NCI-H1092 treated with DMSO at 0.1 percent for 48 hours (cell line): ENCODE measurements at places on chromosomes 5 and 9.
A peak's percentile ranks its signal among the peaks of the same experiment; 100 is the strongest.

DNA sequence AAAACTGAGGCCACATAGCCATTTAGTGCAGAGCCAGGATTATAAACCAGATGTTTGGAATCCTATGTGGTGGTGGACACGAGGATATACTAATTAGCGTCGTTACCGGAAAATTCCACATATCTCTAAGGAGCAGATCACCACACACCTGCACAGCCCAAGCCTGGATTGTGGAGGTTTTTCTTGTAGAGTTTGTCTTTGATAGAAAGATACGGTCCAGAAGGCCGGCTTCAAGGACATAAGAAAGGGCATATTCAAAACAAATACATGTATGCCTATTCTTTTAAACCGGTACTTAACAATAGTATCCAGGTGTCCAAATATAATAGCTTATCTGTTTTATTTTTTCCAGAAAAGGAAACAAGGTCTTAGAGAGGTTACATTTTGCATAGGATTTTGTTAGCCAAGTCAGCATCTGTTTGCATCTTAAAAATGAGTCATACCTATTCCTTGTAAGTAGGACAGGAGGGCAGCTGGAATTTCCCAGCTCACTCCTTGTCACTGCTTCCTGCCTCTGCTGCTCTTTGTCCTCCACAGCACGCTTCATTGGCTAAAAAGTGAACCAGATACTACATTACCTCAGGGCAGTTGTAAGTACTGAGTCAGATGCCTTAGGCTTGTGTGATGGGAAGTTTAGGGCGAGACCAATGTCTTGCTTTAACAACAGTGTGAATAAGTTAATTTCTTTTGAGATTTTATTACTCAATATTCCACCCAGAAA is 3.6 kb downstream of the TMC1 start:
- DNase-seq: no peak

DNA sequence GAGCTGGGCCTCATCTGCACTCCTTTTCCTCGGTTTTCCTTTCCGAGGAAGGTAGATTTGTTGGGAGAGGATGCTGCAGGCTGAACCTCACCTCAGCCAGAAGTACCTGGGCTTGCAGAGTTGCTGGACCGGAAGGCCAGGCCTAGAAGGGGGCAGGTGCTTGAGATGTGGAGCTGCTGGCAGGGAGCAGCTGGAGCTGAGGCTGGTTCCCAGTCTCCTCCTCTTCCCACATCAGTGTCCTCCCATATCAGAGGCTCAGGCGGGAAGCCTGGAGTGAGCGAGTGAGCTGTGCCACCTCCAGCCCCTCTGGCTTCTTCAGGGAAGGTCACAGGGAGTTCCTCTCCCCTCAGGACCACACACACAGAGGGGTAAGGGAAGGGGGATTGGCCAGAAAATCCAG is 259.4 kb downstream of the GADD45G start:
- DNase-seq: peak; percentile 18

DNA sequence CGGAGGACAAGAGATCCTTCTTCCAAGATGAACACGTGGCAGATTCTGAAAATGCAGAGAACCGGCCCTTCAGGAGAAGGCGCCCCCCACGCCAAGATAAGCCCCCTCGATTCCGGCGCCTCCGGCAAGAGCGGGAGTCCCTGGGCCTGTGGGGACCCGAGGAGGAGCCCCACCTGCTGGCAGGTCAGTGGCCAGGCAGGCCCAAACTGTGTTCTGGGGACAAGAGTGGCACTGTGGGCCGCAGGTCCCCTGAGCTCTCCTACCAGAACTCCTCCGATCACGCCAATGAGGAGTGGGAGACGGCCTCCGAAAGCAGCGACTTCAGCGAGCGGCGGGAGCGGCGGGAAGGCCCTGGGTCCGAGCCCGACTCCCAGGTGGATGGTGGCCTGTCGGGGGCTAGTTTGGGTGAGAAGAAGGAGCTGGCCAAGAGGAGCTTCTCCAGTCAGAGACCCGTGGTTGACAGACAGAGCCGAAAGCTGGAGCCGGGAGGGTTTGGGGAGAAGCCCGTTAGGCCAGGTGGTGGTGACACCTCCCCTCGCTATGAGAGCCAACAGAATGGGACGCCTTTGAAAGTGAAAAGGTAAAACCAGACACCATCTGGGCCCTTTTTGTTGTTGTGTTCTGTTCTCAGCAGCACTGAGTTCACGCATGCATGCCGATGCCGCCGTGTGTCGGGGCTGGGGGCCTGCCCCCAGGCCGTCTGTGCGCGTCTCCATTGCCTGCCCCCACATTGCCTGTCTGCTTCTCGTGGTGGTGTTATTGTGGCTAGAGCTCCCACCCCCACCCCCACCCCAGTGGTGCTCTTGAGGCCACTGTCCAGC is 26.6 kb upstream of the POMT1 start:
- no peak for DNase-seq

DNA sequence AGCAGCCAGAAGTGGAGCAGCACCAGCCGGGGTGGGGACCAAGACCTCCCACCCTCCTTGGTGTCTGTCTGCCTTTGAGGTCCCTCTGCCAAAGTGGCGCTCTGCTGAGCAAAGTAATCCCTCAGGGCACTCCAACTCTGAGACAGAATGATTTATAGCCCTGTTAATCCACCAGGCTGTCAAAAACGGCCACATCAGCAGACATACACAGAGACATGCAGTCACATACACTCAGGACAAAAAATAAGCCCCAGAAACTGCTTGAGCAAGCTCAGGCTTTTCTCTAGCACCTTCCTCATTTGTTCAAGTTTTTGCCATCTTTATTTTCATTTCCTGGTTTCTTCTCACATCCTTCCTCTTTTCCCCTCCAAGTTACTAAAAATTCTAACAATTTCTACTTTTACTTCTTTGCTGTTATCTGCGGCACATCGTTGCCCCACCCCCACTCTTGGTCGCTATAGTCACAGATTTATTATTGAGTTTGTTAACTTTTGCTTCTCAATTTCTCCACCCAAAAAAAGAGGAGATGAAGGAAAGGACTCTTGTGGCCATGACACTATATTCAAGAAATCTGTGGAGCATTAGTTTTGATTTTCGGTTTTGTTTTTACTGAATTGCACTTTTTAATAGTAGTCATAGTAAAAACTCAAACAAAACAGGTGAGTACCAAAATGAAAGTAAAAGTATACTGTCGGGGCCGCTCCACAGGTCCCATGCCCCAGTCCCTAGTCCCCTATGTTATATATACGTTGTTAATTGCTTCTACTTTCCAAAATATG is 17.4 kb upstream of the ADRB2 start:
- DNase-seq: no peak

DNA sequence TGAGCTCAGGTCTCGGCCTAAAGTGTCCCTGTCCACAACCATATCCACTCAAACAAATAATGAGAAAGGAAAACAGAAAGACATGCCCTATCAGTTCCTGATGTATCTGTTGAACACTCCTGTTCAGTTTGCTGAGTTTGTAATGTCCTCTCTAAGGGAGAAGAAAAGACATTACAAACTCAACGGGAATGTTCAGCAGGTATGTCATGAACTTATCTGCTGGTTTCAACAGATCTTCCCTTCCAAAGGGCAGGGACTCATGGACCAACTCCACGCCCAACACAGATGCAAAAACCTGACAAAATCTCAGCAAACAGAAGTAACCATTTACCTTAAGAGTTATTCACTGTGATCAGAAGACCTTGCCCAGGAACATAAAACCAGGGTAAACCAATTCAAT is 23.7 kb downstream of the BICD2 start:
- no peak for DNase-seq

DNA sequence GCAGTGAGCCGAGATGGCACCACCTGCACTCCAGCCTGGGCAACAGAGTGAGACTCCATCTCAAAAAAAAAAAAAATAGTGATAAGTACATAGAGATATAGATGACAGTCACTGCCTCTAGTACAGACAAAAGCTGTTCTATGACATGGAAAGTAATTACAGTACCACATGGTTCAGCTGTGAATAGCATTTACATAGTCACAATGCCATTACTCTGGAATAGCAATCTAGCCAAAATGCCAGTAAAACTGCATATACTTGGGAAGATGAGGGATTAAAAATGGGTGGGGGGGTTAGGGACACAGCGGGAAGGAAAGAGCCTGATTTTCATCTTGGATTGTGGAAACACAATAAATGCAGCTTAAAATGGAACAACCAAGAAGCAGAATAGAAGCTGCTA is 39.4 kb upstream of the CNOT6 start:
- DNase-seq: no peak

DNA sequence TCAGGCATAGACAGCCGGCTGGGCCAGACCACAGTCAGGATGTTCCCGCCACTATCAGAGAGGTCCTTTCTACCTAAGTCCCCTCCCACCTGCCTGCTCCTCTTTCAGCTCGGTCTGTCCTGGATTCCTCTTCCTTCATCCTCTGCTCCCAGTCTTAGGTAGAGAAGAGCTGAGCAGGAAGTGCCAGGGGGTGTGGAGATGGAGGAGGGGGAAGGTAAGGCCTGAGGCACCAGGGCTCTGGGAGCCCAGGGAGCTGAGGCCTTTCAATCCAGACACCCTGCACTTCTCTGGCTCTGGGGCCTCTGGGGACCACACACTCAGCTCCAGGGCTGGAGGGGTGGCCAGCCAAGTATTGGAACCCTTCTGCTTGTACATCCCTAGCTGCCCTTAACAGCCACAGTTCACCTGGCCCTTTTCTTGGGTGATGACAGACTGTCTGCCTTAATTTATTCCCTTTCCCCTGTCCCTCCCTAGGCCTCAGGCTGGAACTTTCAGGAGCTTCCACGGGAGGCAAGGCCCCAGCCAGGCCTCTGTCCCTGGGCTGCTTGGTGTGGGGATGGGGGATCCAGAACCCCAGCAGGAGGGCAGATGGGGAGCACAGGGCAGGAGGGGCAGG is 15.6 kb downstream of the IRF1 start:
- DNase-seq: no peak

- no peak for DNase-seq
These were observed 30.1 kb upstream of the MINAR2 start for GRCh38 chr5:129717751-129718310.

DNA sequence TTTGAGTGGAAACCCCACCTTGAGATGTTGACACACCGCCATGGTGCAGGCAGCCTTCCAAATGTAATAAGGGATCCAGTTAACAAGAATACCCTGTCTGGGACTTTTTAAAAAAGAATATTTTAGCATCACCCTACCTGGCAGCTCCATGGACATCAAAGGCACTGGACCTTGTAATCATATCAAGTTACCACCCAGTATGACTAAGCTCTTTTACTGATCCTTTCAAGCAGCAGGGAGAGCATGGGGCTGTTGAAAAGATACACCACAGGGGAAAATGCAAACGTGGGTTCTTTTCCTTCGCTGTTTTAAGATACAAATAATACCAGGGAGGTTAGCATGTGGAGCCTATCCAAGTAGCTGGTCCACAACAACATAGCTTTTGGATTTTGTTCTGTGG is 211.2 kb downstream of the SAXO1 start:
- DNase-seq: peak; percentile 39

- DNase-seq: no peak
These were observed 16.2 kb downstream of the TRIM7 start for GRCh38 chr5:181188700-181189362.

GRCh38 chr9:114171500-114171899 is 16.2 kb downstream of the COL27A1 start:
- DNase-seq: no peak

GRCh38 chr9:14766299-14766698 is 43.8 kb upstream of the CER1 start:
- DNase-seq: no peak

DNA sequence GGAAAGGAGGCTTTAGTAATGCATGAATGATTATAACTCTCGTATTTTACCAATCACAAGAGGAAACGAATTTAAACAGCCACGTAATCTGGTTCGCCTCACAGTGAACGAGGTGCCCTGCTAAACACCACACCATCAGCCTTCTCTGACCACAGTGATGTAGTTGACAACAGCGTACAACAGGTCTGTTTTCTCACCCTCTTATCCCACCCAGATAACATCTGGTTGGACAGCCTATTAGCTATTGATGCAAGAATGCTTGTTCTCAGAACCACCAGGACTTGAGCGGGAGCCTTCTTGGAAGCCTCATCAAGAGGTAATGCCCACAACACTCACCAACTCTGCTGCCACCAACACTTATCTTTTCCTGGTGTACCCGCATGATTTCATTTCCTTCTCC is 23.3 kb downstream of the SLC1A3 start:
- no peak for DNase-seq

DNA sequence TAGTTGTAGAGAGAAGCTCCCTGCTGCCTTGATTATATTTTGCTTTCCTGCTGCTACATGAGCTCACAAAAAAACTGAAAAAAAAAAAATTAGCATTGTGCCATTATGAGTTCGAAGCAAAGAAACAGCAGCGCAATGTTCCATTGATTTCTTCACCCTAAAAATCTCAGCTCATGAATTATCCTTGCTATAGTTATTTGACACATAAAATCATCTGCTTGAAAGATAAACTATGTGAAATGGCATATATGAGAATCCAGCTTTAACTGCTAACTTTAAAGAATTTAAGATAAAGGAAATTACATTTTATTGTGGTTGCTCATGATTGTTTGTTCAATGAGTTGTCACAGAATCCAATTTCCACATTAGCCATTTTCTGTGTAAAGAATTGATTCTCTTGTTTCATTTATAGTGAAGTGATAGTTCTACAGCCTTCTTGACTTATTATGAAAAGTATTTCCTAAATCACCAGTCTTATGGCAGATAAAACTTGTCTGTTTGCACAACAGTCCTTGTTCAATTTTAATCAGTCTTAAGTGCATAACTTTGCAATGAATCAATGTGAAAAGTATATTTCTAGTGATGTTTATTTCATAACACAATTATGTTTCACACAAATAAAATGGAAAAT is 1275.0 kb upstream of the CDH9 start:
- no peak for DNase-seq

DNA sequence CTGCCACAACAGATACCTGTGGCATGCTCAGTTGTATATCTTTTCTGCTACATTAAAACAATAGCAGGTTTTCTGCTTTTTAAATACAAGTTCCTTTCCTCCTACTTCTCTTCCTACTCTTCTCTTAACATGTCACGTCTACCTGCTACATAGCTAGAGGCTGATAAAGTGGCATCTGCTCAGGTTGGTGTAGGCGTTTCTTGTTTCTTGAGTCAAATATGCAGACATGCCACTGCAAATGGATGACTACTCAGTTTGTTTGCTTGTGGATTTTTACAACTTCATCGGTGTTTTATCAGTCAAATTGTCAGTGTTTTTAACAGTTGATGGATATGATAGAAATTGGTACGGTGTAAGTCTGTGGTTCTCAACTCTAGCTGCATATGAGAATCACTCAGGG is 525.7 kb downstream of the TLE4 start:
- DNase-seq: no peak

DNA sequence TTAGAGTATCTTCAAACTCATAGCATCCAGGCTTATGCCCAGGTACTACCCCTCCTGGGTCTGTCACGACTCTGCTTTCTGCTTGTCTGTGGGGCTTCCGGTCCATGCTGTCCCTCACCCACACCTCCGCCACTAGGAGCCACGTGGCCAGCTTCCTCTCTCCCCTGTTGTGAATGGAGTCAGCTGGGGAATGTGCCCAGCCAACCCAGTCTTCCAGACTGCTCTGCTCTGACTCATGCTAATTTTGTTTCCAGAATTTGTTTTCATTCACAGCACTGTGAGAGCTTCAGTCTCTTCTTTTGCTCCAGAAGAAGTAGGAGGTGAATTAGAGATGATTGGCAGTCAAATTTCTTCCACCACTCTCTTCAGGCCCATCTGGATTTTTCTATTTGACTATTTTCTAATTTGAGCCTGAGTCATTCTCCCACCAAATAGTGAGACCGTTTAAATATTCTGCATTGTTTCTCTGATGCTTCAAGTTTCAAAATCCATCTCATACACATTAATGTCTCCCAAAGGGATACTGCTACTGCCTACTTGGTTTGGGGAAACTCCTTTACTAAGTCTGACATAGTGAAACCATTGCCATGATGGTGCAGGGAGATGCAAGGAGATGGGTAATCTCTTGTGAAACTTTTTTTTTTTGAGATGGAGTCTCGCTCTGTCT is 424.1 kb upstream of the KIF2A start:
- no peak for DNase-seq
